ENCODE measurements at places on chromosomes 11 and 22.

- DNase-seq = no peak
These were observed 15.9 kb downstream of the OR51B4 start for GRCh38 chr11:5285703-5286340.

- no peak for DNase-seq
These were observed 537.4 kb upstream of the CCDC90B start for GRCh38 chr11:83823461-83824025.

DNA sequence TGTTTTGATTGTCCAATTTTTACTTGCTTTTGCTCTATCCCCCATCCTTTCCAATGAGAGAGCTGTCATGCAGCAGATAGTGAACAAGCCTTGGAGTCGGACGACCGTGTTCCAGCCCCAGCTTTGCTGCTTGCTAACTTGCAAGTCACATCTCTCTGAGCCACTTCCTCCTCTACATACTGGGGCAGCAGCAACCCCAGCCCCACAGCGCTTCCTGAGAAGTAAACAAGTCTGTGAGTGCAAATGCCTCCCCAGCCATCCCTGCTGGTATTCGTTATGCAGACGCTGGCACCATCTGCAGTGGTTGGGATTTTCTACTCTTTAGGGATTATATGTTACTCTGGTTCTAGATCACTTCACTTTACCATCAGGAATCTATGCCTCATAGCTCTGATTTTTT lies 35.0 kb downstream of the TPBGL start:
- peak; percentile 86 for DNase-seq

- DNase-seq = peak; percentile 99
These were observed 12.1 kb upstream of the FCHSD2 start for GRCh38 chr11:73154178-73154577.

DNA sequence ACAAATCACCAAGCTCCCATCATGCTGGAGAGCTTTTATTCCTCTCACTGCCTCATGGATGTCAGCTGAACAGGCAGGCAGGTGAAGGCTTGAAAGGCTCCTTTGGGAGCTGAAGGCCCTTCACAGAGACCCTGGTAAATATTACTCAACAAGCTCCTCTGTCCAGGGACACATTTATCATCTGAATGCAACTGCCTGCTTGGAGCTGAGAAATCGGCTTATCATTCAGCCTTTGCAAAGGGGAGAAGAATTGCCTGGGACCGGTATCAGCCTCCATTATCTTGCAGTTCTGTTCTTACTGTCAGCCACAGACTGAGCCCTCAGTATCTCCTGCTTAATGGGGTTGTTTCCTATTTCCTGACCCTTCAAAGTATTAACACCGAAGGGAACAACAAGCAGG lies 113.8 kb upstream of the PITPNB start:
- no peak for DNase-seq

DNA sequence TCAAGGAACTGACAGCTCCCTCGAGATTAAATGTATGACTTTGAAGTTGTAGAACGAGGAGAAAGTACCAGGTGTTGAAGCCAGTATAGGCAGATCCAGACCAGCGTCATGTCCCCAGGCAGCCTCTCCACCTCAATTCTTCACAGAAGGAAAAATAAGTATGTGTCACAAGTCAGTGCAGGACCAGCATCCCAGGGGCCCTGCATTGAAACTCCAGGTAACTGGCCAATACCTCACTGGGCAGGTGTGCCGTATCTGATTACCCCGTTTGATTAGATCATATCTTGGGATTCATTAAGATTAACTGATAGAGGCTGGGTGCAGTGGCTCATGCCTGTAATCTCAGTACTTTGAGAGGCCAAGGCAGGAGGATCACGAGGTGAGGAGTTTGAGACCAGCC lies 466.7 kb upstream of the B3GAT1 start:
- no peak for DNase-seq

DNA sequence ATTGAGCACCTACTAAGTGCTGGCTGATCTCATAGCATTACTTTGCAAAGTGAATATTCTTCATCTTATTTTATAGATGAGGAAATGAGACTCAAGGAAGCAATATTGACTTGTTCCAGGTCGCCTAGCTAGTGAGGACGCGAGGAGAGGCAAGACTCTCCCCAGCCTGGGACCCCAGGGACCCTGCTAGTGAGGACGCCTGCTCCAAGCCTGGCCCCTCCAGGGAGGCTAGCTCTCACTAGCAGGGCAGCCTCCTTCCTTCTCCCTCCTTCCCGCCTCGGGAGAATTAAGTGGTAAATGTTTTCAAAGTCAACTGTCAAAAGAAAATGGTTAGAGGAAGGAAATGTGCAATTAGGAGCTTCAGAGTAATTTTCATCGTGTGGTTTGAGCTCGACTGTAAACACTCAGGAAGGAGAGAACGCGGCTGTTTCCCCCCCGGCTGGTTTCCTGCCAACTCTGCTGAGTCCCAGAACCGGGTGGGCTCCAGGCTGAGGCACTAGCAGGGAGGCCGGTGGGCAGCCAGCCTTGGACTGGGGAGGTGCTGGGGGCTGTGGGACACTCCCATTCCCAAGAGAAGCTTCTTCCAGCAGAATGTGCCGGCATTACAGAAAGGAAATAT lies 17.9 kb downstream of the MYEOV start:
- DNase-seq = peak; percentile 95

DNA sequence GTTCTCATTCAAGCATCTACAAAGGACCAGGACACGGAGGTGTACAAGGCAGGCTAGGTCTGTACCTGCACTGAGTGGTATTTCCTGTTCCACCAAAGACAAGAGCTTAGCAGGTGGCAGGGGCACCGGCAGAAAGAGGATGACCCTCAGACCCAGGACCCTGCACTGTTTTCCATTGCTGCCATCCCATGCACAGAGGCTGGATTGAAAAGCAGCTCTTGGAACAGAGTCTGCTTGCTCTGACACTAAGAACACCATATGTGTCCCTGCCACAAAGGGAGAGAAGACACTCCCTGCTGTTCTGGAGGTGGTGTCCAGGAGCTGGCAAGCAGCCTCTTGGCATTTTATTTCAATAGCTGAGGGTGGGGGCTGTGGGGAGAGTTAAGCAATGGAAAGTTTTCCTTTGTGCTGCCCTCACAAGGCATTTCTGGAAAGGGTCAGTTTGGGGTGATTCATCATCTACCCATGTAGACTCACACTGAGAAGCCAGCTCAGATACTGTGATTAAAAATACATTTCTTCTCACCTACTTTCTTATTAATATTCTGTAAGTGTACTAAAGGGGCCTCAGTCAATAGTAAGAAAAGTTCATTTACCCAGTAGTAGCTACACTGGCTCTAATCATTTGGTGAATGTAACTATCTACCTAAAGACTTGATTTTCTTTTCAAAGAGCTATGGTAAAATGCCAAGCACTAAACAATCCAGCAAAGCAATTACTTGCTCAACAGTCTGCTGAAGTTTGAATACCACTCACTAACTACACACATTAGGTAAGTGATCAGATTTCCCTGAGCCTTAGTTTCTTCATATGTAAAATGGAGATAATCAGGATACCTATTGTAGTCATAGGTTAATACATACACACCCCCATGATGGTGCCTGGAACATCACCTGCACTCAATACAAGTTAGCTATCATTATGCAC lies 55.2 kb downstream of the SLC1A2 start:
- DNase-seq = no peak

DNA sequence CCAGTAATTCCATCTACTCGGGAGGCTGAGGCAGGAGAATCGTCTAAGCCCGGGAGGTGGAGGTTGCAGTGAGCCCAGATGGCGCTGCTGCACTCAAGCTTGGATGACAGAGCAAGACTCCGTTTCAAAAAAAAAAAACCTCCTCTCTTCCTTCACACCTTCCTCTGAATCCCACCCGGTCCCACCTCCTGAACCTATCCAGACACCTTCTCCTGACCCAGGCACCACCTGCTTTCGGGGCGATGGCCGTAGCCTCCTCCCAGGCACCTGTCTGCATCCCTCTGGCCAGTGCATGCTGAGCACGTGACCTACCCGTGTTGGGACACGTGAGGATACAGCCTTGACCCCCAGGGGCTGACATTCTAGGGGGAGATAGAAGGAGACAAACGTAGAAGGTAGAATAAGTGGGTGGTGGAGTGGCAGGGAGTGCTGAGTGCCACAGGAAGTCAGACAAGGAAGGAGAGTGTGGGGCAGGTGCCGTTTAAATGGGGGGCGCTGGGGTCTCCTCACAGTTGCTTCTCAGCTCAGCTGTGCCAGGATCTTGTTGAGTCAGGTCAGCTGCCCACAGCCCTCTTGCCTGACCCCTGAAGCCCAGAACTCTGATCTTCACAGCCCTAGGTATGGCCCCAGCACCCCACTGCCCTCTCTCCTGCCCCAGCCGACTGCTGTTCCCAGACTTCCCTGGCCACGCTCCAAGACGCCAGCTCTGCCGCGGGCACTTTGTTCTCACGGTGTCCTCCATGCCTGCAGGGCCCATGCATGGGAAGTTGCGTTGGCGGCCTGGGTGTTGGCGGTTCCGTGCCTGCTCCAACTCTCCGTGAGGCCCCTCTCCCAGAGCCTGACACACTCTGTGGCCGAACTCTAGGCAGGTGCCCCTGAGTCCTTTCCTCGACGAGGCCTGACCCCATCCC lies 1.2 kb upstream of the MIOX start:
- DNase-seq = no peak

- DNase-seq = no peak
These were observed 515.2 kb upstream of the TENM4 start for GRCh38 chr11:79956061-79956460.

- DNase-seq = no peak
These were observed 114.5 kb upstream of the MTNR1B start for GRCh38 chr11:92854952-92855351.

DNA sequence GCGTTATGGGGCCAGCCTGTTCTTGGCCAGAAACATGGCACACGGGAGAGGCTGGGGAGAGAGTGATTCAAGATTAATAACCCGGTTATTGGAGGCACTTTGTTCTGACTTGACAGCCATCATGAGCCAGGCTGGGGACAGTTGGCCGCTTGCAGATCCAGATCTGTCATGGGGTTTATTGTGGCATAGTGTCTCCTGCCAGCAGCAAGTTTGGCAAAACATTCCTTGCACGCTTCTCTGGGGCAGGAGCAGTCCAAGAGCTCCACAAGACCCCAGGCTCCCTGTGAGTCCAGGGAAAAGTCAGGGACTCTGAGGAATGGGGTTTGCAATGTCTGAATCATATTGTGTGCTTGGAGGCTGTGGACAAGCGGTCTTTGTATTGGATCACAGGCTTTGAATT lies 270.4 kb downstream of the MIAT start:
- DNase-seq = no peak

- DNase-seq = peak; percentile 48
These were observed 615 bp downstream of the ANO5 start for GRCh38 chr11:22193348-22194051.

GRCh38 chr11:101444164-101444563 lies 139.6 kb downstream of the TRPC6 start:
- no peak for DNase-seq

DNA sequence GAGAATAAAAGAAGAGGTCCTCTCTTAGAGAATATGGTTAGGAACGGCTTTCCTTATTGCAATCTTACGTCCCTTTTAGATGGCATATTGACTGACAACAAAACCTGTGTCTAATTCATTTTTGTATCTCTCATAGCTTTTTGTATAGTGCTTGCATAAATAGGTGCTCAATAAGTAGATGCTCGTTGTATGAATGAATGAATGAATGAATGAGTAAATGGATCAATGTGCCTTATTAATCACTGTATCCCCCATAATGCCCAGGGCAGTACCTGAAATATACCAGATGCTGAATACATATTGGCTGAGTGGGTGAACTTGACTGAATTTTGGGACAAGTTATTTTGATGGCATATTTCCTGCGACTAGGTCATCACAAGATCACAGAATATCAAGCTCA lies 97.9 kb downstream of the SERGEF start:
- DNase-seq = no peak

- DNase-seq = peak; percentile 84
These were observed 2.7 kb downstream of the NEAT1 start for GRCh38 chr11:65425105-65425970.

DNA sequence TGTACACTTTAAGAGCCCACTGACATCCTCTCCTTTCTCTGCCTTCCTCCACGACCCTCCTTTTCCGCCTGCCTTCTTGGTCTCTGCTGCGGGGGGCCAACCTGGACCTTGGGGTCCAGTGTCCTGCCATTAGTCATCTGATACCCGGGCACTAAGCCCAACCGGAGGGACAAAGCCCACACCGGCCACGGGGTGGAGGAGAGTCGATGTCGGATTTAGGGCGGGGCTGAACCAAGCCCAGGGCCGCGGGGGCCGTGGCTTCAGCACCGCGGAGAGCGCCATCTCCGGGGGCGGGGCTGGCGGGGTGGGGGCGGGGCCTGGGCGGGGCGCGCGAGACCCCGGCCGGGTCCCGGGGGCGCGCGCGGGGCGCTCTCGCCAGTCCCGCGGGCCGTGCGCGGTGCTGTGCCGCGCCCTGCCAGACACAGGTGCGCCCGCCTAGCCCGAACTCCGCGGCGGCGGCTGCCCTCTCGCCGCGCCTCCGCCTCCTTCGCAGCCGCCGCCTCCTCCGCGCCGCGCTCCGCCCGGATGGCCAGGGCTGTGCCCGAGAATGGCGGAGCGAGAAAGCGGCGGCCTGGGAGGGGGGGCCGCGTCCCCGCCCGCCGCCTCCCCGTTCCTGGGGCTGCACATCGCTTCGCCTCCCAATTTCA lies at the start of gene MAPK8IP1:
Gene MAPK8IP1, plus strand, starts transcription at position 378 of the 647 bp plus-strand sequence. Its CDS starts 170 bp downstream, at position 548.
- peak; percentile 26 for DNase-seq

DNA sequence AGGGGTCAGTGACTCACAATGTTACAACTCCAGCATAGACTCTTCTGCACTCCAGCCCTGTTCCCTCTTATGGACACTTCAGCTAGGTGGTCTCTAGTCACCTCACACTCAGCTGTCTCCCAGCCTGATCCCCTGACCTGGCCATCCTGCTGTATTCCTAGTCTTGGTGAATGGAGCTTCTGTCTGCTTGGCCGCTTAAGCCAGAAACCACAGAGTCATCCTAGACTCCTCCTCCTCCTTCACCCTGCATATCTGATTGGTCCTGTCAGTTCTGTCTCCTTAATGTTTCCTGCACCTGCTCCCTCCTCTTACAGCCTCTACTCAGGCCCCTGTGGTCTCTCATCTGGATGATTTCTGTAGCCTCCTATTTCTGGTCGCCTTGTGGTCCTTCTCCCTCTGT lies 144.9 kb downstream of the HIPK3 start:
- no peak for DNase-seq

DNA sequence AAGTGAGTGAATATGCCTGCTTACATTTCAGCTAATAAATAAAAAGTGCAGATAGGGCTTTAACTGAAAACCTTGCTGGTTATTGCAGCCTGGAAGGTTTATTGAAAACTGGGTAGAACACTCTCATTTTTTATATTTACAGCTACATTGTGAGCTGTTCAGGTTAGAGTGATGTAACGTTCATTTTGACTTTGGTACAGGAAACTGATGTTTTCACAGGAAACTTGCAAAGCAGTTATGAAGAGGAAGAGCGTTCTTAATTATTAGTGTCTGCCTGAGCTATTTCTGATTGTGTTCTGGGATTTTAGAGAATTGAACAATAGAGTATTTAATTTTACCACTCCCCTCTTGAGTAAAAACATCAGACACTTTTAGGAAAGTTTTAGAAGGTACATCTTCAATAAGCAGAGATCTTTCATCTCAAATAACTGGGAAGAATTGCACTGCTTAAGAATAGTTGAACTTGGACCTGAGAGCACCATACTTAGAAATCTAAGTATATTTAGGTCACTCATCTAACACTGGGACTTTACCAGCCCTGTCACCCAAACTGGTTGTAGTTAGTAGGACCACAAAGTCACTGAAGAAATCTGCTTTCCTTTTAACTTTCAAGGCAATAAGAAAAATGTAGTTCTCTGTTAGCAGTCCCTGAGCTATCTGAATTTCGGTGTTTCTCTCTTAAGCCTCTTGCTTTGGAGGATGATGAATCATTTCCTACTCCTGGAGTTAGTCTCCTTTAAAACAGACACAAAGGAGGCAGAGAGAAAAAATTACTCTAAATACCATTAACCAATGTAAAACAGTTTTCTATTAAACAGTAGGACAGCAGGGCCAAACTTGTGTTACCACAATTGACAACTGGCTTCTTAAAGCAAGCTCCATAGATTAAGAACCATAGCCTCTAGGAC lies 128.6 kb upstream of the DDI1 start:
- no peak for DNase-seq
